Activated CD8-positive, alpha-beta memory T cell treated with anti-CD3 and anti-CD28 coated beads for 1 hour (primary cell): ENCODE measurements at places on chromosomes 11 and 22.

GRCh38 chr11:69382131-69383128 lies 88.5 kb downstream of the MYEOV start:
- no peak for DNase-seq

GRCh38 chr11:38900211-38900610 lies 2302.2 kb upstream of the RAG2 start:
- DNase-seq: no peak

GRCh38 chr11:83721263-83721662 lies 435.1 kb upstream of the CCDC90B start:
- DNase-seq: no peak

GRCh38 chr11:47354913-47355282 lies 2.4 kb upstream of the MYBPC3 start:
- DNase-seq: no peak

- no peak for DNase-seq
Measured at GRCh38 chr11:116471608-116472256, 301.1 kb downstream of the BUD13 start.

- no peak for DNase-seq
Measured at GRCh38 chr11:103871923-103872551, 164.4 kb upstream of the DDI1 start.

GRCh38 chr11:63945477-63946163 lies 6.8 kb downstream of the NAA40 start:
- DNase-seq: no peak

DNA sequence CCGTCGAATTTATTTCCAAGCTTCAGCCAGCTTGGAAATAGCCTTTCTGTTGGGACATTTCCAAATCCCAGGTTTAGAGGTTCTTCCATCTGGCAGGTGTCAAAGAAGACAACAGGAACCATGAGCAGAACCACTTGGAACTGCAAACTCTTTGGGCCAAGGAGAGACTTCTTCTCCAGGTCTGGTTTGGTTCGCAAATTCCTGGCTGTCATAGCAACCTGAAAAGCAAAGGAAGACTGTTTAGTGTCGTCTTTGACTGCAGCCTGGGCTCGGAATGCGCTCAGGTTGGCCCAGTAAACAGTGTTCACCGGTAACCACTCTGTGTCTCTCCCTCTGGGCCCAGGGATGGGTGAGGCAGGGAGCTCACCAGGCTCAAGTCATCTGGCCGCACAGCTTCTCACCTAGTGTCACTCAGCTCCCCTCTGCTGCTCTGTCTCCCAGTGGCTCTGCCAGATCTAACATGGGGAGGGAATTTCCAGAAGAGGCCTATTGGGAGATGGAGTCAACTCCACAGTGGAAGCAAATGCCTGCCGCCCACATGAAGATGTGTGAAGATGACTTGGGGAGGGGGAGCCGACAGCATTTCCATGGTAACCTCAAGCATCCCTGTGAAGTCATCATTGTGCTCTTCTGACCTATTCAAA lies 11.9 kb upstream of the CLMP start:
- no peak for DNase-seq

- no peak for DNase-seq
Measured at GRCh38 chr11:134120143-134120850, 51.4 kb downstream of the JAM3 start.

GRCh38 chr11:7759010-7759409 lies 37.7 kb downstream of the OR5P2 start:
- DNase-seq: no peak

DNA sequence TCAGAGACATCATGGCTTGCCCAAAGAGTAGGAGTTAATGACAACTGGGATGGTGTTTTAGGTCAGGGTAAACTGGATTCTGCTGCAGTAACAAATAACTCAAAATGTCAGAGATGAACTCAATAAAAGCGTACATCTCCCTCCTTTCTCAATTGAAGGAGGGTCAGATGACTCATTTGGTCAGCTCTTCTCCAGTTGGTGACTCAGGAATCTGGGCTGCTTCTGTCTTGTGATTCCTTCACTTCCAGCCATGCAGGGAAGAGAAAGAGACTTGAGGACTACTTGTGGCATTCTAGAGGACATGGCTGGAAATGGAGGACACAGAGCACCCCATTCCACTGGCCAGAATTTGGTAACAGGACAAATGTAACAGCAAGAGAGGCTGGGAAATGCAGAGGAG lies 3.2 kb upstream of the SYT13 start:
- DNase-seq: no peak

- DNase-seq: no peak
Measured at GRCh38 chr11:34226210-34226609, 120.8 kb downstream of the NAT10 start.

DNA sequence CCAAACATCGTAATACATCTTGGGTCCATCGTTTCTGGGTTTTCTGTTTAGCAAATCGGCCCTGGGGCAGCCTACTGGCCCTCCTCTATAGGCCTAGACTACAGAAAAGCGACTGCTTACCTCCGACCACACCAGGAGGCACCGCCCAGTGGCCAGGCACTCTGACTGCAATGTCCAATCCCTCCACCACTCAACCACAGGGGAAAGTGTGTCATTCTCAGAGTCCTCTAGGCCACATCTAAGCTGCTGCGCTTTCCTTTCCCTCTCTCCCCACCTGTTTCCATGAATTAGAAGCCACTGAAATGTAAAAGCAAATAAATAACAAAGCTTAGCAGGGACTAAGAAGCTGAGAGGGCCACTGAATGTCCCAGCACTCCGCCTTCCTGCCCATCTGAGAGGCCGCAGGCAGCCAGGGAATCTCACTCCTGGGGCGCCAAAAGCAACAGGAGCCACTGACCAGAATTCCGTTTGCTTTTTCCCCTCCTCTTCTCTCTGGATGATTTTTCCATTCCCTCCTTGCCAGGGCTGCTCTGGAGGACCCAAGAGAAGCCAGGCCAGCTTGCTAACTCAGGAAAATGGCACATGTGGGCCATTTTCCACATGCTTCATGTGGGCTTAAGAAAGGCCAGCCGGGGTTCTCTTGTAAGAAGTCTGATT lies 50.1 kb upstream of the FLI1 start:
- no peak for DNase-seq

- no peak for DNase-seq
Measured at GRCh38 chr11:90252053-90252452, 29.2 kb upstream of the CHORDC1 start.

DNA sequence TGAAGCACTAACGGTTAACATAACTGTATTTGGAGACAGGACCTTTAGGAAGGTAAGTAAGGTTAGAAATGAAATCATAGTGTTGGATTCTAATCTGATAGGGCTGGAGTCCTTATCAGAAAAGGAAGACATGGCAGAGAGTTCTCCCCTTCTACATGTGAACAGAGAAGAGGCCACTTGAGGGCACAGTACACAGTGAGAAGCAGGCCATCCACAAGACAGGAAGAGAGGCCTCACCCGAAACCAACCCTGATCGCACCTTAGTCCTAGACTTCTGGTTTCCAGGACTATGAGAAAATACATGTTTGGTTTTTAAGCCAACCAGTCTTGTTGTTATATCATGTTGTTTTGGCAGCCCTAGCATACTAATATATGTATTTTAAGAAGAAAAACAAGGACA lies 170.0 kb downstream of the LRRC4C start:
- DNase-seq: no peak

- no peak for DNase-seq
Measured at GRCh38 chr11:117279711-117280376, 11.3 kb upstream of the BACE1-AS start.

DNA sequence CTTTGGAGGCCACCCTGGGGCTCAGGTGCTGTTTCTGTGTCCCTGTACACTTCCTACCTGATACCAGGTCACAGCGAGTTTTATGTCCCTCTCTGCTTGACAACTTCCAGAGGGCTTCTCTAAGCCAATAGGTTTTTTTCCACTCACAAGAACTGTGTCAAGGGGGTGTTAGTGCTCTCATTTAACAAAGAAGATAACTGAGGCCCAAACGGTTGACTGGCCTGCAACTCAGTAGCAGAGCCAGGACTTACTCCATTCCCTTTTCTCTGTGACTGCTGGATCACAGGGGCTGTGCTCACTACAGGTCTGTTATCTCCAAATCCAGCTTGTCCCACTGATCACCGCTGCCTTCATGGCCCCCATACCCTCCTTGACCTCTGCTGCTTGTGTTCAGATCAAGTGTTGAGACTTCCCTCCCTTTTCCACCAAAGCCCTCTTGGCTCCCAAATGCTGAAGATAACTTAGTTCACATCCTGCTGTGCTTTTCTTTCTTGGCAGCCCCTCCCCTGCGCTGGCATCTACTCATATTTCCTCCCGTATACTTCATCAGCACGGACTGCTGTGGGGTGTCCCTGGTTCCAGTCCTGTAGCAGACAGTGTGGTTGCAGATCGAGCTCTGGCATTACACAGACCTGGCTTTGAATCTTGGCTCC lies 41.3 kb downstream of the POU2F3 start:
- DNase-seq: no peak

DNA sequence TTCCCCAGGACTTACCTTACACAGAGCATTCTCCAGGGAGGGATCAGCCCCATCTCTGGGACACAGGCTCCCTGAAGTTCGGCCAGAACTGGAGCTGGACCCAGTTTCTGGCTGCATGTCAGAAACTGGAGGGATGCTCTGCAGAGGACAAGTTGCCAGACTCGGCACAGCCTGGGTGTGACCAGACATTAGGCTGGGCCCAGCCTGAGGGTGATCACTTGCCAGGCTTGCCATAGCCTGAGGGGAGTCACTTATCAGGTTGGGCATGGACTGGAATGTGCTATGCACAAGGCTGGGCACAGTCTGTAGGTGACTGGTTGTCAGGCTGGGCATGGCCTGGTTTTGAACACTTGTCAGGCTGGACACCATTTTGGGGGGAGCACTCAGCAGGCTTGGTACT lies 30.7 kb upstream of the STK33 start:
- DNase-seq: no peak

GRCh38 chr11:46391578-46392420 lies at the start of gene CHRM4:
Gene CHRM4 (minus strand): TSS chr11:46391776. CDS start chr11:46386557, 5,219 bp downstream.
- DNase-seq: no peak

- no peak for DNase-seq
Measured at GRCh38 chr11:17703951-17704350, 15.4 kb upstream of the MYOD1 start.

DNA sequence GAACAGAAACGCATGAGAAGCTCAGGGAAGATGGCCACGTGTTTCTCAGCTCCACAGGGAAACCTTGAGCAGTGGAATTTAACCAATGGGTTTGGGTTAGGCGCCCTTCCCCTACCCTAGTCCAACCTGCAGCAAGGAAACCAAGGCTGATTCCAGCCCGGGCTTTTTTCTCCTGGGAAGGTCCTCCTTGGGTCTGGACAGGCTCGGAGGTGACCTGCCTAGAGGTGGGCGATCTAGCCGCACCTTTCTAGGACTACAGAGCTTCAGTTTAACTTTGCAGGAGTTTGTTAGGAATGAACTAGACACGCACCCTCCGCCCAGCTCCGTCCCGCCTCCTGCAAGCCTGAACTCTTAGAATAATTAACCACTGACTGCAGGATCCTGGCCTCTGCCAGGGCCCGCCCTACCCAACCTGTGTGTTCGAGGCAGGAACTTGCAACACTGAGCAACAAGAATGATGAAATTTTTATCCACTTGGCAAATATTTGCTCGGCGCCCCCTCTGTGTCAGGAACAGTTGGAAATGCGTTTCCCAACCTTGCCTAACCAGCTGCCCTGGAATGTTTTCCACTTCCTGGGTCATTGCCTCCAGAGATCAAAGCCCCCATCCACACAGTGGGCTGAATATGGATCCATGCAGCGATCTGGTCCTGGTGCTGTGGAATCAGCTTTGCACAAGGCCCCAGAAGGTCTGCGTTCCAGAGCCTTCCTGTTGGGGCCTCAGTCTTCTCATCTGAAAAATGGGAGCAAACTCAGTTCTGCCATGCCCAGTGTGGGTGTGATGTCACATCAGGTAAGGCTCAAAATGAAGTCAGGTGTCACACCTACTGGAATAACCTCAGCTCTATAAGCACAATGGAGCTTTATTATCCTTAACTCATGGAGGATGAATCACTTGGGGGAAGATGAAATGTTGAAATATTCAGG lies 13.3 kb downstream of the MPST start:
- no peak for DNase-seq

- DNase-seq: no peak
Measured at GRCh38 chr11:87724358-87724757, 450.9 kb downstream of the RAB38 start.

- no peak for DNase-seq
Measured at GRCh38 chr11:31689559-31689958, 121.6 kb downstream of the PAX6 start.

DNA sequence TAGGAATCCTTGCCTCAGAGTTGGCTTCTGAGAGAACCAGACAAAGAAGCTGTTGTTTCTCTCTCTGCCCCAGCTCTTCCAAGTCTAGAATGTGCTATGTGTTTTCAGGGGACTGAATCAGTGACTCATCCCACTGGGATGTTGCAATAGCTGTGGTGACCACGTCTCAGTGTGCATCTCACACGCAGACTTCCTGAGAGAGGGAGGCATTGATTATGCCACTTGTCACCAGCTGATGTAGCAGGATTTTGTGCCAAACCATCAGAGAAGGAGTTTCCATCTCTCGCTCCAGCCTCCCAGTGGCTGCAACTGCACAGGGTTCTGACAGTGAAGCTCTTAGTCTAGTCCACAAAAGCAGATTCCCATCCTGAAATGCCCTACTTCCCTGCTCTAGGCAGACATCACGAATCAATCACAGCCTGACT lies 455.8 kb downstream of the MIAT start:
- DNase-seq: no peak

DNA sequence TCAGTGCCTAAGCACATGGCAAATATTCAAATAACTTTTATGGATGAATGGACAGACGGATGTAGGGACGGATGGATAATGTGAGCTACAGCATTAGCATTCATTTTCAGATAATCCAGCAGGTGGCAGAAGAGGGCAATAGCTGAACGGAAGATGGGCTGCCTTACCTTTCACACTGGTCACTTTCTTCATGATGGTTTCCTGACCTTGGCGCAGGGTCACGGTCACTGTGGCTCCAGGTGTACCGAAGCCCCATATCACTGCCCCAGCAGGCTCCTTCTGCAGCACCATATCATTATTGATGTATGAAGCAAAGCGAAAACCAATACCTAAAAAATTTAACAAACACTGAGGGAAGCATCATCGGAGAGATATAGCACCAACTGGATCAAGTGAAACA lies 4.3 kb downstream of the SIAE start:
- DNase-seq: no peak

- no peak for DNase-seq
Measured at GRCh38 chr11:62446091-62446490, 27.3 kb downstream of the SCGB1A1 start.

- no peak for DNase-seq
Measured at GRCh38 chr11:119696378-119697222, 32.4 kb downstream of the NECTIN1 start.

- no peak for DNase-seq
Measured at GRCh38 chr11:89487016-89487415, 4.2 kb downstream of the NOX4 start.

DNA sequence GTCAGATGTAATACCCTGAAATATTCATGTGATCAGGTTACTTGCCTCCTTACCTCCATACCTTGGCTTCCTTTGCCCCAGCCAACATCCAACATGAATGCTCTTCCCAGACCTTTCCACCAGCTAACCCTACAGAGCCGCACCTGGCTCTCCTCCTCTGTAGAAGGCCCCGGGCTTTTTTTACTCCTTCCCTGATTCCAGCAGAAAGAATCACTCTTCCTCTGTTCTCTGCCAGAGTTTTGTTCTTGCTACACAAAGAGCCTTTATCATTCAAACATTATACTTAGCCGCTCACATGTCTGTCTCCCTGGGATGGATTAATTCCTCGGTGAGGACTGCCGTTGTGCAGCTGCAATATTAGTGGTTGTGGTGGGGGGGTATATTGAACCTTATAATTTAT lies 116.8 kb upstream of the GRAMD1B start:
- no peak for DNase-seq
